ENCODE measurements at places on chromosomes 12 and 14.

GRCh38 chr12:74539261-74539660 lies 1.6 kb downstream of the ATXN7L3B start:
- no peak for DNase-seq

DNA sequence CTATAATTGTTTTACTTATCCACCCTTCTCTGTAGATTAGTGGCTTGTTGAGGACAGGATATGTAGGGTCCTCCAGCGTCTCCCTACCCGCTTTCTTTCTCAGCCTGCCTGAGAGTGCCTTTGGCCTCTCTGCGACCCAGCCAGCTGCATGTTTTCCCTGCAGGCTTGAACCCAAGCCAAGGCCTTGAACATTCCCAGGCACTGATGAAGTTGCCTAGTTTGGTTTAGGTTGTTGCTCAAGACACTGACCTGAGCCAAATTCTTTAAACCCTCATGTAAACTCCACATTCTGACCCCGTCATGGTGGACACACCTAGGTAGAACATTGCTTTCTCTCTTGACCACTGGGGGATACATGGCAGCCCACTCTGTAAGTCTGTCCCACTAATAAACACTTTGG lies 33.4 kb upstream of the TXNRD1 start:
- DNase-seq: no peak

GRCh38 chr14:44403193-44403592 lies 103.9 kb downstream of the FSCB start:
- DNase-seq: no peak

DNA sequence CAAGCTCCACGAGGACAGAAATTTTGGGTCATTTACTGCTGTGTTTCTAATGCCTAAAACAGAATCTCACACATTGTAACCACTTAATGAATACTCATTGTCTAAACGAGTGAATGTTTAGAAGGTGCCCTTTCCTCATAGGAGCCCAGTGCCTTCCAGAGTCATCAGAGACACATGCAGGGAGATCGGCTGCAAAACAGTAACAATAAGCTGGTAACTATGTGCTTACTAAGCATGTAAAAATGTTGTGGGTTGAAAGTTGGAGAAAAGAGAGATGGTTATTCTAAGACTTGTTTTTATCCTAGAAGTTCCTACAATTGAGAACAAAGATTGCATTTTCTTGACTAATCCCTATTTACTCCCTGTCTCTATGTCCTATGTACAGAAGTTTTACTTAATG lies 7.4 kb downstream of the TESPA1 start:
- no peak for DNase-seq

GRCh38 chr12:108447168-108447832 lies 67.8 kb upstream of the FICD start:
- DNase-seq: no peak

- no peak for DNase-seq
Measured at GRCh38 chr12:11863988-11864387, 206.8 kb upstream of the BCL2L14 start.

DNA sequence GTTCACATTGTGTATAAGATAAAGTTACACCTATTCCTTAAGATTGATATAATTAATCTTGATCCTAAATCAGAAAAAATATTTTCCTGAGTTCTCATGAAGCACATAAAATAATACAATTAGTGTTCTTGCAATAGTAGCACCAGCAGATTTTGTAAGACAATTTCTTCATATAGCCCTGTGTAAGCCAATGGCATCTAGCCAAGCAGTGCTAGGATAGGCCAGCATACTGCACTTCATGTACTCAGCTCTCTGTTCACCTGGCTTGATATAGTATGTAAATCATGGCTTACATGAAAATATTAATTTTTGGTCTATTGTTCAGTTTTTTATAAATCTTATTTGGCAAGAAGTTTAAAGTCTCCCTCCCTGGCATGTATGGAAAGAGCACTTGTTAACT lies 1.9 kb downstream of the KLRF2 start:
- no peak for DNase-seq

DNA sequence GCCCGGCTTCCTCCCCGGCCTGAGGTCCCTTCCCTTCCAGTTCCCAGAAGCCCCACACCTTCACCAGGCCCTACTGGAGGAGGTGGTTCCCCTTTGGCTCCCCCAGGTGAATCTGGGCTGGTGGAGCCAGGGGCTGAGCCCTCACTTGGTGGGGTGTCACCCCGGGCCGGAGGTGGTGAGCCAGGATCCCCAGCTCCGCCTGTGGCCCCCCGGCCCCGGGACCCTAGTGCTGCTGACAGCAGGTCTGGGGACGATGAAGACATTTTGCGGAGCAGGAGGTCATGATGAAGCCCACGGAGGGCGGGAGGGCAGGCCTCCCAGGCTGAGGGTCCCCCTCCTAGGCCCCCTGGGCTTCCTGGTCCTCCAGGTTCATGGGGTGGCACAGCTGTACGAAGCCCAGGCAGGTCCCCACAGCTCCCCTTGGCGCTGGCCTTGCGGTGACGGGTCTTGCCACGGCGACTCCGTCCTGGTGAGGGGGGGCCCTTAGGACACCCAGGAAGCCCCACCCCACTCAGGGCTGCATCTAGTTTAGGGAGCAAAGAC lies 16.6 kb downstream of the MAP3K12 start:
- DNase-seq: no peak

DNA sequence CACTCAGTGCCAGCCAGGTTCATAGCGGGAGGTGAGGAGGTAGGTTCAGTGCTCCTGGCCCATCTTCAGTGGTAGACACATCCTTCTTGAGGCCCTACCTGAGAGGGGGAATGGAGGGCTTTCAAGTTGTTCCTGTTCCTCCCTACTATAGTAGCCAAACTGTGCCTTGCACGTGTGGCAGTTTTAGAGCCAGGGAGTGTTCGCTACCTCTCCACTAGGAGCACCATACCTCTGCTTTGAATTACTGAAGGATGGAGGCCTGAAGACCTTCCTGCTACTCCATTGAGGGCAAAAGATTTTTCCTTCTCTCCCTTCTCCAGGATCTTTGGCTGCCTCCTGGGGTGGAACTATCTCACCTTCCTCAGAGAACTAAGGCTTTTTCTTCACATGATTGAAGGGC lies 5.9 kb upstream of the ALG10 start:
- DNase-seq: no peak

- no peak for DNase-seq
Measured at GRCh38 chr12:92529944-92530343, 172.8 kb upstream of the PLEKHG7 start.

GRCh38 chr14:69237142-69237541 lies 22.8 kb upstream of the GALNT16 start:
- no peak for DNase-seq

DNA sequence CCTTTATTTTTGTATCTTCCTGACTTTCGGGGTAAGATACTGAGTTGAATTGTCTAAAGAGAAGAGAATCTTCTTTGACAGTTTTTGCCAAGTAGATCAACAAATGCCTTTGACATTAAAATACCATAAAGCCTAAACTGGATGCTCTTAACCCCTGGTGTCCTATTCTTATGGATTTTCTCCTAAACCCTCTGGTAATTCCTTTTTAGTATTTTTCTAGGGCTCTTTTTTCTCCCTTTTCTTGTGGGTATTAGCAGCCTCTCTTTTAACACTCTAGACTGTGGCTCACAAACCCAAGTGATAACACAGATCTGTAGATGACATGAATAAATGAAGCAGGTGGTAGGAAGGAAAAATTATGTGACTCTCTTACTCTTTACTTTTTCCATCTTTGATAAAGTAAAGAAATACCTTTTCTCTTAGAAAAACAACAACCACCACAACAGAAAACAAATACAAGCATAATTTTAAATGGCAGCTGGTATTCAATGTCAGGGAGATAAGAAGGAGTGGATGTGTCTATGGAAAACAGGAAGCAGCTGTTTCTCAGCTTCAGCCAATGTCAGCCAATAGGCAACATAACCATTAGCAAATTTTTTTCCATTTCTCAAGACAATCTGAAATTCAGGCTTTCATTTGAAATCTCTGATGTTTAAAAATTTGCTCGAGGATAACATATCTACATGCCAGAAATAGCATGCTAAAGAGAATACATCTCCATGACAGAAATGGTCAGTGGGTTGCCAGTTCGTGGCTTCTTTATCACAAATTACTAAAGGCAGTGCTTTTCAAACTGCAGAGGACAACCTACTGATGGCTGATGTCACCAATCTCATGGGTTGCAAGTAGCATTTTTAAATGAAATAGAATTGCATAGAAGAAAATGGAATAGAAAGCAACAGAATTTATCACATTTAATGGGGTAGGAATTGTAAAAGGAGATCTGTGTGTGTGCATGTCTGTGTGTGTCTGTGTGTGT lies 123.1 kb upstream of the KRR1 start:
- DNase-seq: no peak

- no peak for DNase-seq
Measured at GRCh38 chr14:32977913-32978312, 39.2 kb downstream of the NPAS3 start.

DNA sequence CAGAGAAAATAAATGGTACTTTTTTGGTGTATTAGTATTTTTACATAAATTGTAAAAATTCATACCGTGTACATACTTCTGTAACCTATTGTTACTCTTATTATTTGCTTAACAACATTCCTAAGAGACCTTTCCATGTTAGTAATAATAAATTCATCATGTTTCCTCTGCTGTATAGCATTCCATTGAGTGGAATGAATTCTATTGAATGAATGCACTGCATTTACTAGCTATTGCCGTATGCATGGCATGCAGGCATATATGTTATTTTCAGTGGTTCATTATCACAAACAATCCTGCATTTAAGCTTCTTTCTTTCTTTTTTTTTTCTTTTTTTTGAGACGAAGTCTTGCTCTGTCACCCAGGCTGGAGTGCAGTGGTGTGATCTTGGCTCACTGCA lies 137.6 kb upstream of the TBX3 start:
- DNase-seq: no peak

DNA sequence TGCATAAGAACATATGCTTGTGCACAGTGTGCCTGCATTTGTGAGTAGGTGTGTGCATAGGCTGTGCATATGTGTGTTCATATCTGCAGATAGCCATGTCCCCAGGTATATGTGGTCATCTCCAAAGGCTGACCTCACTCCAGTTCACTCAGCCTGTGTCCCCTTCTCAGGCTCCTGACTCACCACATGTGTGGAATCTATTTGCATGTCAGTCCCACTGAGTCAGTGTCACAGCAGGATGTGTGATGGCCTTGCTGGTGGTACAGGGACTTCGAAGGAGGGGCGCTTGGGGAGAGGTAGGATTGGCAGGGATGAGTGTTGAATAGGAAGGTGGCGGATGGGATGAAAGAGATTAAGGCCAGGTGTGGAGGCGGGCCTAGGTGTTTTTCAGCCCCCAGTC lies 35.5 kb downstream of the KRT80 start:
- DNase-seq: no peak

DNA sequence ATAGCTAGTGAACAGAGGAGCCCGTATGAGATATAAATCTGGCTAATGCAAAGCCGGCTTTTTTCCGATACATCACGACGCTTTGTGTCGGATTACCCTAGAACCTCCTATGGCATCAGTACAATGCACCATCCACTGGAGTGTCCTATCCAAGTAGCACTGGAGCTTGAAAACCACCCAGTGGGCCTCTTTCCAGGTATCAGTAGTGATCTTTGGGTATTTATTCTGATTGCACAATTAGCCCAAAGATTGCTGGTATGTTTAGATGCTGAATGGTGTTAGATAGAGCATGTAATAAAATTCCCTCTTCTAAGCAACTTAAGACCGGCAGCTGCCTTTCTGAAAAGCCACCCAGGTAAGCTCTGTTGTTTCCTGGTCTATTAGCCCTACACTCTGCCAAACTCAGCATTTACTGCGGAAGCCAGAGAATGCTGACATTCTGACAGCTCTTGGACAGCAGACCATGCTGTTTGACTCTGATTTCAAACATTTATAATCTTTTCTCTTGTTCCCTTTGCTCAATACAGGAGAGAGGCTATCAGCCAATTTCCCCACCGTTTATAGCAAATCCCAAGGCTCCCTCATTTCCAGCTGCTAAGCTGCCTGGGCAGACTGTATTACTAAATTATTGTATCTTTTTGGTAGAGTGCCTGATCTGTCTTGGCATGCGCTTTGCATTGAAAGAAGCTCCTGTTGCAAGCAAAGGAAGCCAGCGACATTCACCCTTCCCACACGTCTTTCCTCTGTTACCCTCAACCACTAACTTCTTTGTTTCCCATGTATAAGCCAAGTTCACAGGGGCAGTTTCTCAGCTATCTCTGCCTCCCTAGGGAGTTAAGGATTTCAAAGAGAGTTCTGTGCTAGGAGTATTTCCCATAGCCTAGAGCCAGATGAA lies 388.3 kb upstream of the GARIN6 start:
- DNase-seq: no peak

DNA sequence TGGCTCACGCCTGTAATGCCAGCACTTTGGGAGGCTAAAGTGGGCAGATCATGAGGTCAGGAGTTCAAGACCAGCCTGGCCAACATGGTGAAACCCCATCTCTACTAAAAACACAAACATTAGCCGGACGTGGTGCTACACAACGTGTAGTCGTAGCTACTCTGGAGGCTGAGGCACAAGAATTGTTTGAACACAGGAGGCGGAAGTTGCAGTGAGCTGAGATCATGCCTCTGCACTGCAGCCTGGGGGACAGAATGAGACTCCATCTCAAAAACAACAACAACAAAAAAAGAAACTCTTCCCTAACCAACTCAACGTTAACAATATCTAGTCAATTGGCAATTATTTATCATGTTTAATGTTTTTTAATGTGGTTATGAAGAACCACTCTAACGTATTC lies 89.3 kb downstream of the EPS8 start:
- DNase-seq: no peak

- DNase-seq: no peak
Measured at GRCh38 chr12:110829308-110829707, 17.5 kb upstream of the CCDC63 start.

DNA sequence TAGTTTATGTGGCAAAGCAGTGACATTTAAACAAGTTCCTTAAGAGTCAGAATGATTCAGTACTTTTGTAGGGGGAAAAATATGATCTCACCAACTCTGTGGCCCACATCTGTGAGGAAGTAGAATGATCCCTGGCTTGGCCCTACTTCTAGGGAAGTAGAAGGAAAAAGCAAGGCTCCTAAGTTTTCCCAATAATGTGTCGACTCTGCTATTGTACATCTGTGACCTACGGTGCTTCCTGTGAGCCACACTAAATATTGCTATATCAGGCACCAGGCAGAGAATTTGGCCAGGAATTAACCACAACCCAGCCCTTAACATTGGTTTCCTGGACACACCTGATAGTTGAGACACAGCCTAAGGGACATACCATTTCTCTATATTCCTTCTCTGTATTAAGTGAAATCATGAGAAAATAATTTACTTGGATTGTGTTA lies 9.3 kb upstream of the NID2 start:
- DNase-seq: no peak

GRCh38 chr12:62763861-62764645 lies 170.9 kb downstream of the PPM1H start:
- no peak for DNase-seq

- no peak for DNase-seq
Measured at GRCh38 chr12:42091769-42092168, 52.9 kb downstream of the GXYLT1 start.

- DNase-seq: no peak
Measured at GRCh38 chr14:64235652-64236640, 58.2 kb downstream of the ESR2 start.

GRCh38 chr14:91754185-91754584 lies 22.3 kb upstream of the CATSPERB start:
- no peak for DNase-seq
